DMS153 (cell line): ENCODE measurements at places on chromosomes 3 and 15.

- DNase-seq: no peak
Measured at GRCh38 chr3:57838627-57839026, 82.5 kb downstream of the SLMAP start.

DNA sequence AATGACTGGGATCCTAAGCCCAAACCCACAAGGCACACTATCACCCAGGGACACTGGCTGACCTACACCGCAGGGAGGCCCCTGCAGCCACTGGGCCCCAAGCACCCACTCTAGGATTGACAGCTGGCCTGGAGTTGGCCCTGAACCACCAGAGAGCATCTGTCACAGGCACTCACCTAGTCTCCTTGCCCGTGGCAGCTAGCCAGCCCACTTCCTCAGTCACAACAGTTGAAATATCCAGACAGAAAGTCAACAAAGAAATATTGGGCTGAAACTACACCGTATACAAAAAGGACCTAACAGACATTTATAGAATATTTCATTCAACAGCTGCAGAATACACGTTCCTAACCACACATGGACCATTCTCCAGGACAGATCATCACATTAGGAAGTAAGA lies 5.2 kb upstream of the SPINK8 start:
- DNase-seq: no peak

DNA sequence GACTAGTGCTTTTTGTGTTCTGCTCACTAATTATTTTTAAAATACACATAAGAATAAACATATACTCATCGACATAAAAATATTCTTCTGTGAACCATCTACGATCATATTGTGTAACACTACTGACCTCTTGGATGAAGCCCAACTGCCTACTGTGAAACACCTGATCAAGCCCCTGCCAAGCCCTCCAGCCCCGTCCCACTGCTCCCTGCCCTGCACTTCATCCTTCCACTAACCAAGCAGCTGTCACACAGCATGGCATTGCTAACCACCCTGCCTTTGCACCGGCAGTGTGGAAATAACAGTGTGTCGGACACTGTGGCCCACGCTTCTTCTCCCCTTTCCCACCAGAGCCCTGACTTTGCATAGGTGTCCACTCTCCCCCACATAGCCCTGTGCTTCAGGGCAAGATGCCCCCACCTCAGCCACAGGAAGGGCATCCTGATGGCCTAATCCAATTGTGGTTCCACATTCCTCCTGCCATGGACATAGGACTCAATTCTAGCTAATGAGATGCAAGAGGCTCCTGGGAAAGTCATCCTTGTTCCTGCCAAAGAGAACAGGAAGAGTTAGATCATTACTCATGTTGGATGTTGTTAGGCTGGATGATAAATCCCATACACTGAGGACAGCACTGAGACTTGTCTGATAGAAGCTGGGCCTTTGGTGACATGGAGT lies 35.0 kb upstream of the ARID3B start:
- no peak for DNase-seq

- no peak for DNase-seq
Measured at GRCh38 chr3:43581343-43581742, 40.5 kb downstream of the ANO10 start.

DNA sequence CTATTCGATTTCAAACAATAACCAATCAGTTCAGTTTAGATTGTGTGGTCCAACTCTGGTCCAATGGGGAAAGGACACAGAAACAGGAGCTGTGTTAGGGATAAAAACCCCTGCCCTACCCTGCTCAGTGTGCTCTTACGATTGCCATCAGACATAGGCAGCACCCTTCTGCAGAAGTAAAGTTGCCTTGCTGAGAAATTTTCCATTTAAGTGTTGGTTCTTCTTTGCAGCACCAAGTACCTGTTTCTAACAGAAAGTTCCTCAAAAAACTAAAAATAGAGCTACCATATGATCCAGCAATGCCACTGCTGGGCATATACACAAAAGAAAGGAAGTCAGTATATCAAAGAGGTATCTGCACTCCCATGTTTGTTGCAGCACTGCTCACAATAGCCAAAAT lies 206.2 kb upstream of the CNTN4 start:
- no peak for DNase-seq

- no peak for DNase-seq
Measured at GRCh38 chr3:154301561-154301960, 22.7 kb downstream of the DHX36 start.

GRCh38 chr3:65742914-65743313 lies 295.8 kb downstream of the MAGI1 start:
- DNase-seq: no peak

DNA sequence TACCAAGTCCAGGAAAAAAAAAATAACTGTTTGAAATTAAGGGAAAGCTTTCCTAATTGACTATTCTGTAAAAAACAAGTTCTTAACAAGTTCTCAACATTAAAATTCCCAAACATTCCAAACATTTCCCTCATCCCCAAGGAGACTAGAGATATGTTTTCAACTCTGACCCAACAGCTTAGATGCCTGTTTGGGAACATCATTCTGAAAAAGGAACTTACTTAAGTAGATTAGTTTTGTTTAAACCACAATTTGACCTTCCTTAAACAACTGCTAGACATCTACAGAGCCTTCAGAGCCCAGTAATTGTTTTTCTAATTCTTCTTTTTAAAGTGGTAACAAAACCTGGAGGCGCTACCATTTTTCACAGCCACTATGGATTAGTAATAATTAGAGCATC lies 12.8 kb downstream of the UBR1 start:
- no peak for DNase-seq

GRCh38 chr15:26234976-26235767 lies 372.0 kb upstream of the ATP10A start:
- no peak for DNase-seq
